ENCODE measurements at places on chromosomes 16 and 17. TPM values are rescaled to one million over a fixed set of nuclear protein-coding genes. Genes with fewer than 3 reads are reported as not detected.
A peak's percentile ranks its signal among the peaks of the same experiment; 100 is the strongest.

ASGR1 gene
- 2.0 TPM for polyA plus RNA-seq

HSD17B2 gene
- not detected for polyA plus RNA-seq

TEX14 gene
- polyA plus RNA-seq, result 0.02 TPM

KLHL10 gene
- polyA plus RNA-seq, result 0.03 TPM

CDC27 gene
- polyA plus RNA-seq, result 48.7 TPM

DNA sequence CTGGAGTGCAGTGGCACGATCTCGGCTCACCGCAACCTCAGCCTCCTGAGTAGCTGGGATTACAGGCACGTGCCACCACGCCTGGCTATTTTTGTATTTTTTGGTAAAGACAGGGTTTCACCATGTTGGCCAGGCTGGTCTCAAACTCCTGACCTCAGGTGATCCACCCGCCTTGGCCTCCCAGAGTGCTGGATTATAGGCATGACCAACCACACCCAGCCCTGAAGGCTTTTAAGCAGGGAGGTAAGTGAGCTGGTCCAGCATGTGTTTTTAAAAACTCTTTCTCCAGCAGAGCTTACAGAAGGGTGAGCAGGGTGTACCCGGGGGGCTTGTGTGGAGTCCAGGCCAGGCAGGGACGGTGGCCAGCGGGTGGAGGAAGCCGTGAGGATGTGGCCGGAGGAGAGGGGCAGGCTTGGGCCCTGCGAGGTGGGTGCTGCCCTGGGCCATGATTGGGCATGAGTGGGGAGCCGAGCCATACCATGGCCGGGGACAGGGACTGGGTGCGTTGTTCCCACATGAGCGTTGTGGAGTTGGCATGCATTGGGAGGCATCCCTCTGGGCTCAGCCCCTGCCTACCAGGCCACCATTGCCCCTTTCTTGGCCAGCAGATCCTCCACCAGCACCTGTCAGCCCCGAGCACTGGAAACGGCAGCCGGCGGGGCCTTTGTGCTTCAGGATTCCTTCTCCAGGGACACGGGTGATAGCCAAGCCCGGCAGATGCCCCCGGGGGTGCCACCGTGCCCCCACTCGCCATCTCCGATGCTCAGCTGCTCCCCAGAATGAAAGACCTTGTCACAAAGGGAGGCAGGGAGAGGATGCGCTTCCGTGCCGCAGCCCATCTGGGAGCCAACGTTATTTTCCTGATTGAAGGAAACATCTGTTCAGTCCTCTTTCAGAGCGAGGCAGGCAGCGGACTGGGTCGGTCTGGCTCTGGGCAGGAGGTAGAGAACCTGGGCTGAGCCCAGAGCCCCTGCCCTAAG, 64.5 kb downstream of the RAI1 start:
- H3K4me1 ChIP-seq, result peaks cover 84% of the 10 kb centered on the region
- no peaks in the 10 kb centered on the region for H3K36me3 ChIP-seq
- H3K27me3 ChIP-seq, result no peaks in the 10 kb centered on the region
- no peak overlapping the region for H3K4me3 ChIP-seq
- DNase-seq, result no peak

DNA sequence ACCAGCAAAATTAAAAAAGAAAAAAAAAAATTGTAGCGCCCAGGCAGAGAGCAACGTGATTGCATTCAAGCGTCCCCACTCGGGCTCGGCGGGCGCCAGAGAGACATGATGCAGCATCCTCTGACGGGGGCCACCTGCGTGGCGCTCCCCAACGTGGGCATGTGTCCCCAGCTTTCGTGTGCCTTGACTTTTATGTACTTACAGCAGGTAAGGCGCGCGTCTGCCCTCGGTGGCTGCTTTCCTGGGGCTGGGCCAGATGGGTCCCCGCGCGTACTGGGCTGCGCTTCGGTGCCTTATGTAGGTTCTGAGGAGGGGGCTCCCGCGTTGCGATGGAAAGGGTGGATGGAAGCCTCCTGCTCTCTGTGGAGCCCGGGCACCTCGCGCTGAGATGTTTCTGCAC, 28.4 kb upstream of the RBFOX1 start:
- no peaks in the 10 kb centered on the region for H3K36me3 ChIP-seq
- no peak overlapping the region for H3K27ac ChIP-seq
- peak; percentile 21 for DNase-seq
- no peaks in the 10 kb centered on the region for H3K27me3 ChIP-seq

- peaks cover 17% of the 10 kb centered on the region for H3K4me1 ChIP-seq
- no peak overlapping the region for H3K4me3 ChIP-seq
- H3K27me3 ChIP-seq, result no peaks in the 10 kb centered on the region
Observed at GRCh38 chr16:87555647-87556046, 46.7 kb upstream of the JPH3 start.

- H3K4me3 ChIP-seq, result no peak overlapping the region
- H3K36me3 ChIP-seq, result no peaks in the 10 kb centered on the region
- H3K27ac ChIP-seq, result no peak overlapping the region
Observed at GRCh38 chr16:29025218-29025617, 40.4 kb downstream of the LAT start.

DNA sequence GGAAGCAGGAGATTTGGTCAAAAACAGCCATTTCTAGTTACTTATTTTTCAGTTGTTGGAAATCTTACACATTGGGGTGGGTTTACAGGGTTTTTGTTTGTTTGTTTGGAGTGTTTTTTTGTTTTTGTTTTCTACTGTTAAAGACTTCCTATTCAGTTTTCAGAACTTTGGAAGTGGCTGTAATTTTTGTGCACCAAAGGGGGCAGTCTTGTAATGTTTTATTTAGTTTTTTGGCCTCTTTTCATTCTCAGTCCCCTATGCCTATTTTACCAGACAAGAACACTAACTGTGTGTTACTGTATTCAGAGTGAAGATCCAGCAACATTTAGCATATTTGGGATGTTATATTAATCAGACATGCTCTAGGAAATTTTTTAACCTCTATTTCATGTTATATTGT, 20.6 kb downstream of the TPPP3 start:
- H3K36me3 ChIP-seq, result no peaks in the 10 kb centered on the region
- no peaks in the 10 kb centered on the region for H3K4me1 ChIP-seq
- H3K27me3 ChIP-seq, result no peaks in the 10 kb centered on the region

DNA sequence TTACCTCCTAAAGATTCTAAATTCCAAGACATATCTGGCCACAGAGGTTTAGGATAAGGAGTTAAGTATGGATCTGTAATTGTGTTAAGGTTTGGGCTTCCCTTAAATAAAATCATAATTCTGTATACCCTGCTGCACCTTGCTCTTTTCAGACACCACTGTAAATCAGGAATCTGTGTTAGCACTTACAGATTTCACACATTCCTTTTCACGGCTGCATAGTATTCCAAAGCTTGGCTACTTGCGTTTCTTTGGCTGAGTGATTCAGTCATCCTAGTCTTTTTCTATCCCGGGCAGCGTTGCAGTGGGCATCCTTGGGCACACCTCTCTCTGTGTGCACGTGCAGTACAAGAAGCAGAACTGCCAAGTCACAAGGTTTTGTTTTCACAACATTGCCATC, 105.8 kb downstream of the SOCS1 start:
- H3K27ac ChIP-seq, result no peak overlapping the region
- H3K27me3 ChIP-seq, result no peaks in the 10 kb centered on the region
- no peak overlapping the region for H3K4me3 ChIP-seq
- DNase-seq, result no peak

DNA sequence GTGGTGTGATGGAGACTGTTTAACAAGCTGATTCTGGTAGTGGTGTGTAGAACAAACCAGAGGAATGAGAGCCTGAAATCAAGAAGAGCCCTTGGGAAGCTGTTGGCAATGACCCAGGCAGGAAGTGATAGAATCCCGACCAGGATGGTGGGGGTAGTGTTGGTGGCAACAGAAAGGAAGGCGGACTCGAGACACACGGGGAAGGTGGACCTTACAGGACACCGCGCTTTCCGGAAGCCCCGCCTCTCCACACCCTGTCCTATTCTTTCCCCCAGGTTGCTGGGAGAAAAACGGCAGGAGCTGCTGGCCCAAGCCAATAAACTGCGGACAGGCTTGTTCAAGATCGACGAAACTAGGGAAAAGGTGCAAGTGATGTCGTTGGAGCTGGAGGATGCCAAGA, 30.0 kb upstream of the KDM6B start:
- no peak for DNase-seq
- no peak overlapping the region for H3K27ac ChIP-seq
- H3K27me3 ChIP-seq, result no peaks in the 10 kb centered on the region
- H3K4me1 ChIP-seq, result no peaks in the 10 kb centered on the region
- no peak overlapping the region for H3K4me3 ChIP-seq

GRCh38 chr16:49622421-49623402, 233.2 kb downstream of the ZNF423 start:
- no peaks in the 10 kb centered on the region for H3K27me3 ChIP-seq
- H3K36me3 ChIP-seq, result no peaks in the 10 kb centered on the region
- no peak overlapping the region for H3K27ac ChIP-seq
- H3K4me1 ChIP-seq, result peaks cover 42% of the 10 kb centered on the region
- H3K4me3 ChIP-seq, result no peak overlapping the region

Data from SK-N-SH (cell line).